Trophoblast cell (in vitro differentiated cells and primary cell): ENCODE measurements at places on chromosomes 1 and 21.

GRCh38 chr1:97304366-97304765, 582.8 kb downstream of the PTBP2 start:
- DNase-seq, result no peak

GRCh38 chr1:86914601-86914997, at the start of gene HS2ST1:
HS2ST1 (plus strand) TSS chr1:86914635.
- no peak for DNase-seq

GRCh38 chr21:42633858-42634257, 19.6 kb upstream of the PDE9A start:
- DNase-seq, result no peak

DNA sequence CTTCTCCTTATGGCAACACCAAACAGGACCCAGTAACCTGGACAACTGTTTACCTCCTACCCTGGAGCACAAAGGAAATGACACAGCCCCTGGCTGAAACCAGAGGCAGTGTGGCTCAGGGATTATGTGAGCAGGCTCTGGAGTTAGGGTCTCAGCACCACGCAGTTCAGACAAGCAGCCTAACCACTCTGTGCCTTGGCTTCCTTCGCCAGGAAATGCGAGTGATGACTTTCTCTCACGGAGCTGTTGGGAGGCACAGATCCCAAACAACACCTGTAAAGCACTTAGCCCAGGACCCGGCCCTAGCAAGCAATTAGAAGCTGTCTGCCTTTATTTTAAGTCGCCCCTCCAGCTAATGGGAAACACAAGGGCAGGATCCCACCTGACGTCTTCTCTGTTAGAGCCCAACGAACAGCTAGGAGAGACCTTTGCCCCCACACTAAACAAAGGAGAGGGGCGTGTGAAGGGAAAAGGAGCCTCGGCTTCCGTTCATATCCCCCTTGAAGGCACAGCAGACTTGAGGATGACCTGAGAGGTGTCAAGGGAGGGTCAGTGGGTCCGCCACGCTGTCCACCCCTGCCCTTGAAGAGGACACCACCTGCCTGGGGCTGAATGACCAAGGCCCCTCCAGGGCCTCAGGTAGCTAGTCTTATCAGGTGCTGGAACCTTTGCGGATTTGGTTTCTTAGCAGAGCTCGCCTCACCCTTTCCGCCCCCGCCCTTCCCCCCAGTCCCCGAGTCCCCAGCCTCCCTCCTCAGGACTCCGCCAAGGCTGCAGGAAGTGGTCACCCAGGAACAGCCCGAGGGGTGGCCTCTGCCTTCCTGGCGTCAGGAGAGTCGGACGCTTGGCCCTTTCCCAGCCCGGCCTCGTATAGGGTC, 860 bp downstream of the TMEM63A start:
- DNase-seq, result peak; percentile 6

DNA sequence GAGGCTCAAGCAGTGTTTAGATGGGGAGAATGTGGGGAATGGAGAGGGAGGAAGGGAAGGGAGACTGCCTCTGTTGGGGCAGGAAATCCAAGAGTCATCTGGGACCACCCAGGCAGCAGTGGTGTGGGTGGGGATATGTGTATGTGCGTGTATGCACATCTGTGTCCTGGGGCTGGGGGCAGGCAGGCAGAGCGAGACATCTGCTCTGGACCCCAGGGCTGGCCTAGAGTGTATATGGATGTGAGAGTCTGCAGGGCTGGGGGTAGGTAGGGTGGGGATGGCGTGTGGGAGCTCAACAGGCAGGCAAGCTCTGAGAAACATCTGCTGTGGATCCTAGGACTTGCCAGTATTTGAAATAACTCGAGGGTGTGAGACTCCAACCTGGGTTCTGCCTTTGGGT, 3.5 kb downstream of the PTCH2 start:
- no peak for DNase-seq

GRCh38 chr1:202237052-202237451, 43.5 kb downstream of the LGR6 start:
- DNase-seq, result peak; percentile 76

GRCh38 chr1:195141294-195141693, 1466.9 kb downstream of the KCNT2 start:
- DNase-seq, result no peak

GRCh38 chr1:8578132-8578877, 239.1 kb downstream of the RERE start:
- DNase-seq, result no peak

DNA sequence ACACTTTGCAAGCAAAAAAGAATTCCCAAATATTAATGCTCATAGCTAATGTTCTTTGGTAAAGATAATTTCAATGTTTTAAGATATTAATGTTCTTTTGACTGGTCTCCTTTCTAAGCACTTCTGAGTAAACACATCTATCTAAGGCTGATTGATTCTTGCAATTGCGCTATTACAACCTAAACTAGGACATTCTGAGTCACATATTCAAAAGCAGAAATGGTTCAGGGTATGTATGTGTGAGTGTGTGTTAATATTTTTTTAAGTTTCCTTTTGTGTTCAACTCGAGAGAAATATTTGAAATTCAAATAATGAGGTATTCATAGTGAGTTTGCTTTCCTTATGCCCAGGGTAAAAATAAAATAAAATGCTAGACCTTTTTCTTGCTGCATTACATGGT, 203.6 kb upstream of the GRIK3 start:
- no peak for DNase-seq

DNA sequence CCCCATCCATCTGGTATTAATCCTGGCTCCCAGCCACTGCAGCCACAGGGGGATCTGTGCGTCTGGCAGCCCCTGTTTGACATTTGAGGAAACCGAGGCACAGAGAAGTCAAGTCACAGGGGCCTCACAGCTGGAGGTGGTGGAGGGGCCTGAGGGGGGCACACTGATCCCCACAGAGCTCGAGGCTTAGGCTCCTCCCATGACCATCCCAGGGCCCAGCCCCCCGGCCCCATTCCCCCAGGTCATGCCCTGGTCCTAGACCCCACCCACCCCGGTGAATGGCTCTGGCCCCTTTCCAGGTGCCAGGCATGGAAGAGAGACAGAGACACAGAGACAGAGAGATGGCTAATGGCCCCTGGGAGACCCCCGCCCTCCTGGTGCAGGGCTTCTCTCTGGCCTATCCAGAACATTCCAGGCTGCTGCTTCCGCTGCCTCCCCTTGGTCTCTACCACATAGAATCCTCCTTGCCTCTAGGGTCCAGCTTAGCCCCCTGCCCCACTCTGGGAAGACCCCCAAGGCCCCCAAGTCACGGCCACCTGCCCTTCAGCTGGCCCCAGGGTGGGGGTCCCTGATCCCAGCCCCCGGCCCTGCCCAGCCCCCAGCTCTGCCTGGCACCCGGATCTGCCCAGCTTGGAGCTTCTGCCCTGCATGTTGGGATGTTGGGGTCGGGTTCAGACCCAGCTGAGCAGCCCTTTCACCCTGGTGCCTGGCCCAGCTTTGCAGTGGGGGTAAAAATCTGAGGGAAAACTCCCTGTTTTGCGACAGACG, 29.2 kb upstream of the LRRC3 start:
- no peak for DNase-seq

- no peak for DNase-seq
Measured at GRCh38 chr1:84700070-84700469, 9.8 kb upstream of the SSX2IP start.

- DNase-seq, result peak; percentile 82
Measured at GRCh38 chr1:26771643-26772321, 16.0 kb upstream of the PIGV start.

- DNase-seq, result no peak
Measured at GRCh38 chr1:81505831-81506230, 294.9 kb upstream of the ADGRL2 start.

DNA sequence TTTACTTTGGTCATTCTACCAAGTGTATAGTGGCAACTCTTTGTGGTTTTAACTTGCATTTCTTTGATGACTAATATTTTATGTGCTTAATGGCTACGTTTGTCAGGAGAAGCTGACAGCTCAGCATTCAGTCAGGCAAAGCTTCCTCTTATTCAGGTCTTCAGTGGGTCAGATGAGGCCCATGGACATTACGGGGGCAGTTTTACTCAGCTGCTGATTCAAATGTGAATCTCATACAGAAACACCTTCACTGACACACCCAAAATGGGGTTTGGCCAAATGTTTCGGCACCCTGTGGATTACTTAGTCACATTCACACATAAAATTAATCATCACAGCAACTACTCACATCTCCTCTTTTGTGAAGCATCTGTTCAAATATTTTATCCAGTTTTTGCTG, 104.9 kb upstream of the PLD5 start:
- DNase-seq, result no peak

DNA sequence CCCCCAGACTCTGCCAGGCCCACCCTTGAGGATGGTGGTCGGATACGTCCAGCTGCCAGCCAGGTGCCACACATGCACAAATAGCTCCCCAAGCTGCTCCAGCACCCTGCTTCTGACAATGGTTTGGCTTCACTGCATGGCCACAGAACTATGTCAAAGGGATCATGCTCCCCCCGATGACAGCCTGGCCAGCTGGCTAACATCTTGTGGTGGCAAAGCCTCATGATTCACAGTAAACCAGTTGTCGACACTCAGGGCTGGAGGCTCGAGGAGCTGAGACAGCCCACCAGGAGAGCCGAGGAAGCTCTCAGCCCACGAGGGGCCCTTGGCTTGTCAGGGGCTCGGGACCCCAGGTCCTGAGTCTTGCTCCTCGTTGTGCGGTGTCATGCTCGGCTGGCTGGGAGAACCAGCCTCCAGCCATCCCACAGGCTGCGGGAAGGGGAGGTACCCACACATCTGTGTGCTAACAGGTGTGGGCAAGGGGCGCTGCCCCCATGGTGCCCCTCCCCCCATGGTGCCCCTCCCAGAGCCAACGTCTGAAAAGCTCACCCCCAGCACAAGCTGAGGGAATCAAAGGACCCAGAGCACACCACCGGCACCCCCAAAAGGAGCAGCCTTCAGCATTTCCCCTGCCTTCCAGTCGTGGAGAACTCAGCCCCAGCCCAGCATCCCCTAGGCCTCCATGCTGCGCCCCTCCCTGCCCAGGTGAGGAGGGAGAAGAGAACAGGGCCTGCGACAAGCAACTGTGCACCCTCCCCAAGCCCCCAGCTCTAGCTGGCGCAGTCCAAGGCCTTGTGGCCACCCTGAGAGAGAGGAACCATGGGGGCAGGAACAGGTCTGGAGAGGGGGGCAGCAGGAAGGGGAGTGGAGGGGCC, 41.2 kb downstream of the KIF21B start:
- DNase-seq, result no peak

GRCh38 chr1:155900161-155900560, 11.0 kb downstream of the RIT1 start:
- no peak for DNase-seq

- DNase-seq, result peak; percentile 51
Measured at GRCh38 chr1:25568090-25568833, 24.9 kb downstream of the LDLRAP1 start.

- no peak for DNase-seq
Measured at GRCh38 chr1:233844692-233845091, 59.8 kb upstream of the SLC35F3 start.

DNA sequence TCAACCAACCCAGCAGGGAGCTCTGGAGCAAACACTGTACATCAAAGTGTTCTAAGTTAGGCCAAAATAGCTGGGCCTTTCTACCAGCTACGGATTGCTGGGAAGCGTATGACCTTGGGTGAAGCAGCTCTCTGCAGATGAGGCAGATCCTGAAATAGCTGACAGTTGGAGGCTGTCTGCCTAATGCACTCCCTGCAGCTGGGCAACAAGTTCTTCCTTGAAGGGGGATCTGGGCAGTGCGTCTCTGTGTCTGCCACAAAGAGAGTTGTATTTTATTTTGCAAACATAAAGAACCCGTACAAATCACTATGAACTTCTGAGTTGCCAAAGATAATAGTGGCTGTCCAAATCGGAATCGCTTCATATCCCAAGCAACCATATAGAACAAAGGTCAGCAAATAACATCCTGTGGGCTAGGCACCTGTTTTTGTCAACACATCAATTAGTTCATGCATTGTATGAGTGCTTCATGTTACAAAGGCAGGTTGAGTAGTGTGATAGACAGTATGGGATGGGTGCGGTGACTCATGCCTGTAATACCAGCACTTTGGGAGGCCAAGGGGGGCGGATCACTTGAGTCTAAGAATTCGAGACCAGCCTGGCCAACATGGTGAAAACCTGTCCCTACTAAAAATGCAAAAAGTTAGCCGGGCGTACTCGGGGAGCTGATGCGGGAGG, 29.1 kb upstream of the KLF17 start:
- peak; percentile 71 for DNase-seq

- no peak for DNase-seq
Measured at GRCh38 chr1:37559080-37559479, 2.3 kb downstream of the DNALI1 start.

DNA sequence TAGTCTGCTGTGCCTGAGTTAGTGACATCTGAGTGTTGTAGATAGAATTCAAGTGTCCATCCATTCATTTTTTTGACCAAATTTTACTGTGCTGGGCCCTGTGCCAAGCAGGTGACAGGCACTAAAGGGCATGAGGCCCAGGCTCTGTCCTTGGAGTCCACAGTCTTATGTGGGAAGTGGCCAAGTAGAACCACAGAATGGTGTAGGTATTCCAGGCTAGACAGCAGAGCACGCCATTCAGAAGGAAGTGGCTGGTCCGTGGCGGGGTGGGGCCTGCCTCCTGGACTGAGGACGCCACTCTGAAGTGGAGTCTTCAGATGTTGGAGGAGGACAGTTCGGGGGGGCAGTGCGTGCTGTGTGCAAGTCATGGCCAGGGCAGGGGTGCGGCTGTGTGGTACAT, 68.9 kb upstream of the ACTL8 start:
- DNase-seq, result no peak

GRCh38 chr1:7554385-7555235, 216.5 kb upstream of the VAMP3 start:
- no peak for DNase-seq

- no peak for DNase-seq
Measured at GRCh38 chr1:33292726-33293340, 28.1 kb downstream of the A3GALT2 start.

DNA sequence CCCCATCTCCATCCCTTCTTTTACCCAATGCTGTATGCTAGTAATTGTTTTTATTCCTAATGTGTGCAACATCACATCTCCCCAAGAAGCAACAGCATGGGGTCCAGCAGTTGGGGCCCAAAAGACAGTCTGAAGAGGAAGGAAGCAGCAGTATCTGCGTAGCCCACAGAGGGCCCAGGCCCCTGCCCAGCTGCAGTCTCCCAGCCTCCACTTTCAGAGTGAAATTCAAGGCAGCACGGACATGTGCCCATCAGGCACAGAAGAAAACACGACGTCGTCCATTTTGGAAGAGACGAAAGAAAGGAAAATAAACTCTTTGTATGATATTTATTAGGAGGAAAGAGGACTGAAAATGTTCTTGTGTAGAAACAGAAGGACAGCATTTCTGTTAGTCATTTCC, 37.4 kb downstream of the NCF2 start:
- no peak for DNase-seq

- peak; percentile 69 for DNase-seq
Measured at GRCh38 chr21:44299458-44300261, at the start of gene PFKL. PFKL (plus strand) TSS chr21:44300053; CDS start chr21:44300106, 53 bp downstream.

- DNase-seq, result no peak
Measured at GRCh38 chr1:160429125-160429561, 28.8 kb downstream of the VANGL2 start.

GRCh38 chr1:193614817-193615216, 428.4 kb upstream of the B3GALT2 start:
- peak; percentile 47 for DNase-seq

- no peak for DNase-seq
Measured at GRCh38 chr1:225899044-225899925, 10.3 kb upstream of the LEFTY1 start.

- DNase-seq, result peak; percentile 51
Measured at GRCh38 chr1:46532498-46533178, 18.8 kb downstream of the KNCN start.
